ENCODE measurements at places on chromosomes 3 and 15.

DNA sequence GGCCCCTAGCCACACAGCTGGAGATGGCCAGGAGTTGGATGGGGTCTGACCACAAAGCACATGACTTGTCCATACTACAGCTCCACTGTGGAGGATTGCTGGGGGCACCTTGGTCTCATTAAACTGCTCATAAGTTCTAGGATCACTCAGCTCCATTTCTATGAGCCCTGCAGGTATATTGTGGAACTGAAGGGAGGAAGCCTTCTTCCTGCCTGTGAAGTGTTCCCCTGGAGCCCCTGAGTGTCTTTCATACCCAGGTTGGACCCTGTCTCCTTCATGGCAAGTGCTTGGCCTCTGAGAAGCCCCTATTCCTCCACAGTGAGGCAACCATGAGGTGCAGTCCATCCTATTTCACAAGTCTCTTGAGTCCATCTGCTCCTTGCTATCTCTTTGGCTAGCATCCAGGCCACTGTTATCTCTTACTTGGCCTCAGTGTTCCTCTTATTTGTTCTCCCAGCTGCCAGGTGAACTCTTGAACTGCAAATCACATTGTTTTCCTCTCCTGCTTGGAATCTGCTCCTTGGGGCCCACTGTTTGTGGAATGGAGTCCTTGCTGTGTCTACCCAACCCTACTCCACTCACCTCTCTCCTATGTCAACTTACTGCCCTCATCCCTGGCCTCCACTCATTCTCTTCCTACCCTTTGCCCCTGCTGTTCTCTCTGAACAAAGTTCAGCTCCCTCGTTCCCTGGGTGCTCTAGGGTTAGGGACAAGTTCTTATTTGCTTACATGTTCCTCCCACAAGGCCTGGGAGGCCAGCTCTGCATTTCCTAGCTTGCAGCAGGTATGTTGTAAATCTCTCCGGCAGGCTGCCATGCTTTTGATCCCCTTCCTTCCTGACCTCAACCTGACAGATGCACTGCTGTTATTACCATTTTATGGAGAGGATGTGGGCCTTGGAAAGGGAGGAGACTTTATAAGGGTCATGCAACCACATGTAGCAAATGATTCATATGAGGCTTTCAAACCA is 1.2 kb downstream of the ACOX2 start:
- no peak for DNase-seq

- DNase-seq = no peak
Measured at GRCh38 chr3:55160241-55160983, 232.6 kb upstream of the LRTM1 start.

DNA sequence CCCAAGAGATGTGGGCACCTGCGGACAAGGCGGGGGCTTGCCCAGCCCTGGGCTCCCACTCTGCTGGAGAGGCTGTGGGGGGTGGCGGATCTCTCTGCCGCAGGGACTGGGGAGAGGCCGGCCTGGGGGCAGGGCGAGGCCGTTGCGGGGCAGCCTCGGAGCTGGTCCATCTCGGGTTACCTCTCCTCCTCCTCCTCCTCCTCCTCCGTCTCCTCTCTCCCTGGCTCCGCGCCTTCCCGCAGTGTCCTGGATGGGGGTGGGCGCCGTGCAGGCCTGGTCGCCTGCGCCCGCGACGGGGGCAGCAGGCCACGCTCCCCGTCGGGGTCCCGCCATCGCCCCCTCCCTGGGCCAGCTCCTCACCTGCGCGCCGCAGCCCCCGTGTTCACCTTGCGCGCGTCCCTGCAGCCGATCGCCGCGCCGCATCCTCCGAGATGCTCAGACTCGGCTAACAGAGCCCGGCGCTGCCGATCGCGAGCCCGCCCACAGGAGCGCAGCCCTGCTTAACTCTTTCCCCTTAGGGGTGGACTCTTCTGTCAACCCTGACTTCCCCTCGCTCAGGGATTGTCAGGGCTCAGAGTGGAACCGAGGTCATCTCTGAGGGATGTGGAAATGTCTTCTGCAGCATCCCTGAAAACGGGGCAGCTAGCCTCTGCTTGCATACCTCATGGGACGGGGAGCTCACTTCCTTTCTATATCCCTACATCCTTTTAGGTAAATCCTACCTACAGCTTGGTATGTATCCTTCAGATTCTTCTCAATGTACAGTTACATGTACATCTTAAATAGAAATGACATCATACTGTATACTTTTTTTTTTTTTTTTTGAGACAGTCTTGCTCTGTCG is at the start of gene PRRT3:
Gene PRRT3 (minus strand): TSS at position 447 of the 844 bp plus-strand sequence. CDS start 2,293 bp downstream, outside the sequence.
- no peak for DNase-seq

DNA sequence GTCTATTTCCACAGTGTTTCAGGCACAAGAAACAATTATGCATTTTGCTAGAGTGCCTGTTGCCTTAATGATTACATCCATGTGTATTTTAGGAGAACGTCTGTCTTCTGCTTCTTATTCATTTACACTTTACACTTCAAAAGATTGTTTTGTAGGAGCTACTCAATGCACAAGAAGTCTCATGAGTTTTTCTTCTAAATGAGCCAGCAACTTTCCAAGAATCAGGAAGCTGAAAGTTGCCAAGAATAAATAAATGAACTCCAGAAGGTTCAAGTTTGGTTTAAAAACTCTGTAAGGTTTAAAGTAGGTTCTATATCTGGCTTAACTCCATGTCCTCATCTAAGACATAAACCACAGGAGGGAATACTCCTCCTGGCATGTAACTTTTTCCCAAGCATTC is 103.8 kb upstream of the ADPGK start:
- no peak for DNase-seq

- no peak for DNase-seq
Measured at GRCh38 chr15:42798802-42799201, 61.9 kb upstream of the CDAN1 start.

DNA sequence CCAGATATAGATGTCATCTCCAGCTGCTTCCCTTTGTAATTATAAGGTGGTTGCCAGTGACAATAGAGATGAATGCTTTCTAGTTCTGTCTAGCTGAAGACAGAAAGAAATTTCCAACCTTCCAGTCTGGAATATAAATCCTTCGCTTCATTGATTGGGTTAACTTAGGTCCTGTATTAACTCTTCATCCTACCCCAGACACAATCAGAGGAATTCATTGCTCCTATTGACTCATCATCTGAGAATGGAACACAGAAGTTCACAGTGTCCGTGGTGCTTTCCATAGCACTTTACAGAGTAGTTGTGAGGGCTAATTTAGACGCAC is 241.4 kb downstream of the NFKBIZ start:
- DNase-seq = no peak

- DNase-seq = no peak
Measured at GRCh38 chr3:47685037-47685436, 96.7 kb downstream of the SMARCC1 start.

DNA sequence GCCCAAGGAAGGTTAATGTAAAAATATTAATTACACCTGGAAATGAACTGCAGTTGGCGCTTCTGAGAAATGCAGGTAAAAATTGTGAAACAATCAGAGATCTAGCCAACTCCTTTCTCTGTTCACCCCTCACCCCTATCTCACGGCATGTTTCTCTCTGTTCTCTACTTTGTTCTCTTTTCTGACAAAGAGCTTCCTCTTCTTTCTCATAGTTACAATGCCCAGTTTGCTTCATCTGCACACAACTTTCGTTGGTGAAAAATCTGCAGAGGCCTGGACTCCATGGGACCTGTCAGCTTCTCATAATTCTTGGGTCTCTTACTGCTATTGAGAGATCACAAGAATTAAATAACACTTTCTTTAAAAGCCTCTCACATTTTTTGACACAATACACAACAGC is 212.9 kb upstream of the LRRN1 start:
- DNase-seq = no peak

GRCh38 chr3:154131830-154132229 is 10.6 kb downstream of the ARHGEF26 start:
- DNase-seq = no peak

- DNase-seq = no peak
Measured at GRCh38 chr3:47424434-47425382, 43.9 kb downstream of the PTPN23 start.

- no peak for DNase-seq
Measured at GRCh38 chr3:59424268-59425010, 374.6 kb upstream of the CFAP20DC start.

- DNase-seq = peak; percentile 48
Measured at GRCh38 chr3:196666001-196666867, 26.7 kb downstream of the NRROS start.

DNA sequence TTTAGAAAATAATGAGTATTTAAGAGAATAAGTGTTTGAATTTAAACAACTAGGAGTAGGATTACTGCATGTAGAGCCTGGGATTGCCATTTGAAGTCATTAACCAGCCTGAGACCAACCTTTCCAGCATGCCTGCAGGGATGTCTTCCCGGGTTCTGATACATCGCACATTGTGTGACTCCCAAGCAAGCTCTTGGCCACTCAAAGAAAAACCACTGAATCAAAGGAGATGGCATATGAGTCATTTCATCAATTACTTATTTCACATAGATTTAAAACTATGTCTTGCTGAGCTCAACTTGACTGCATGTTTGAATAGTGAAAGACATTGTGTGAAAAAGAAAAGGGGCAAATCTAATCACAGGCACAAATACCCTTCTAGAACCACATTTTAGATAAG is 15.0 kb upstream of the THBS1 start:
- no peak for DNase-seq

DNA sequence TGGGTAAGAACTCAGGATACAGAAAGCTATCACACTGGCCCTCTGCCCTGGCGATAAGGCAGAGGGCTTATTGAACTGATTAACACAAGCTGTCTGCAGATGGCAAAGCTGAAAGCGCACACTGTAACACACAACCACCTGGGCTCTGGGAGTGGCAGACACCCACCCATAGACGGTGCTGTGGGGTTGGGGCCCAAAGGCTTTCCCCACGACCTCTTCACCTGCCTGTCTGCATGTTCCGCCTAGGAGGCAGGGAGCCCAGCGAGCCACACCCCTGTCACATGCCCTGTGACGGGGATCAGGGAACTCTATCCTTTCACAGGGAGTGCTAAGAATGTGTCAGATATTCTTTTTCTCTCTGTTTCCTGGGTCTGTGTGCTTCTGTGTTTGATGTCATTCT is 12.1 kb upstream of the TFG start:
- no peak for DNase-seq

- peak; percentile 92 for DNase-seq
Measured at GRCh38 chr15:56491110-56491722, 26.3 kb upstream of the MNS1 start.

- no peak for DNase-seq
Measured at GRCh38 chr15:38781196-38781595, 216.6 kb upstream of the RASGRP1 start.

DNA sequence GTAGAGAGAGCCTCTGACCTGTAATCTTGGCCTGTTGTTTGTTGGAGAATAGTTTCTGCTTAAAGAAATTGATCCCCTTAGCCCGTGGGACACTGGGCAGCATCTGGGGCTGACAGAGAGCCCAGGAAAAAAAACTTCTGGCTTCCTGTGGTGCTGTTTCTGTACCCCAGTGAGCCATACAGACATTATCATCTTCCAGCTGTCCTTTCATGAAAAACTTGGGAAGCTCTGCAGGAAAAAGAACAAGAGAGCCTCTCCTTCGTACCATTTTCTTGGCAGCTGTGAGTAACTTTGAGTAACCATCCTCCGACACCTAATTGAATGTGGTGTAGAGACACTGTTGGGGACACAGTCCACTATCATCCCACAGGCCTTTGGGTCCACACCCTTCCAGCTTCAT is 333.0 kb downstream of the SHQ1 start:
- no peak for DNase-seq

GRCh38 chr3:187352581-187353575 is 15.3 kb upstream of the RTP4 start:
- DNase-seq = no peak

DNA sequence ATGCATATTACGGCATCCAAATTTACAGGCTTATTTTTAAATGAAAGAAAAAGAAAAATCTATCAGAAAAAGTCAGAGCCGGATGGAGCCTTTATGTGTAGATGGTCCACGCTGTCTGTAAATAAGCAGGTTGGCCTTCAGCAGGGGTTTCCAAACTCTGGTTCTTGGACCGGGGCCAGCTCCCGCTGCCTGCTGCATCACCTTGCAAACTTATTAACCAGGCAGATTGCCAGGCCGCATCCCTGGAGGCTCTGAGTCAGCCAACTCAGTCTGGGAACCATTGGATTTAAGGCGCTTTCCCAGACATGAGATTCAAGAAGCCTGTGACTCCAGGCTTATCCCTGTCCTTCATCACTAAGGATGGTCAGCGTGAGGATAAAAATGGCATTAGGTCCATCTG is 212.4 kb downstream of the OPA1 start:
- peak; percentile 96 for DNase-seq

DNA sequence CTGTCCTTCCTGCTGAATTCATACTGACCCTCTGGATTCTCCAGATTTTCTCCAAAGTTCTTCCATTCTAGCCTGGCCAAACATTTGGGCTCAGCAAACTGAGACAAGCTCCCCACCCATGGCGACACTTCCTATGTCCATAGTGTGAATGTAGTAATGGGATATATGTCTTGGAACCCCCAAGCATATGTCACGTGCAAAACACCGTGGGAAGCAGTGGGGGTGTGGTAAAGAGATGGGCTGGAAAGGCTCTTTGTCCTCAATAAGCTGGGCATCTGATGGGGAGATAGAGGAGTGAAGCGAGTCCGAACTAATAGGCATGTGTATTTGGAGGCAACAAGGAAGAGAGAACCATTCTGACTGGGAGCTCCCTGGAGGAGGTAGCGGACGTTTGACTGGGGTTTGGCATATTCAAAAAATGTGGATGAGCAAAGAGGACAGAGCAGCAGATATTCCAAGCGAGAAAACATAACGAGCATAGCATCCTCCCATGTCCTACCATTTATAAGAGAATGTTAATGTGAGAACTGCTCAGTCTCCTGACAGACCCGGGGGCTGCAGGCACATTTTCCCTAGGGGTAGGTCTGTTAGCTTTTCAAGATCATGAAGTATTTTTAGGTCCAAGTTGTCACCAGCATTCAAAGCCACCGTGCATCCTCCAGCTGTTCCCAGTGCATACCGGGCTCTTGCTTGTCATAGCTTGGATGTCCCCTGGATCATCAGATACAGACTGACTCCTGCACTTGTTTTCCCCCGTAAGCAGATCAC is 25.6 kb downstream of the TPM1 start:
- no peak for DNase-seq

GRCh38 chr3:50600141-50600753 is 11.3 kb downstream of the CISH start:
- DNase-seq = no peak

DNA sequence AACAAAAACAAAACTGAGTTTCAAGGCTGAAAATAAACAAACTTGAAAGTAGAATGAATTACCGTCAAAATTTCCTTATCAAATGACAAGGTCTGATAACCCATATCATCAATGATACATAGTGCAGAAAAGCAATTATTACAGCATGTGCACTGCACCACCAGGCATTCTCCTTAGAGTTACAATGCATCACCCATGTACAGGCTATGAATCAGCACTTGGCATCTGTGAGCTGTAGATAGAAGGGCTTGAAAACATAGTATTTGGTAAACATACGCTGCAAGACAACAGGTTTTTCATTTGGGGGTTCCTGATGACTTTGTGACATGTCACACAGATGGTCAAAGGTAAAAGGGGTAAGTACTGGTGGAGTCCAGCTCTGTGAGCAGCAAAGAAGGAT is 265.1 kb downstream of the CTNNB1 start:
- no peak for DNase-seq

DNA sequence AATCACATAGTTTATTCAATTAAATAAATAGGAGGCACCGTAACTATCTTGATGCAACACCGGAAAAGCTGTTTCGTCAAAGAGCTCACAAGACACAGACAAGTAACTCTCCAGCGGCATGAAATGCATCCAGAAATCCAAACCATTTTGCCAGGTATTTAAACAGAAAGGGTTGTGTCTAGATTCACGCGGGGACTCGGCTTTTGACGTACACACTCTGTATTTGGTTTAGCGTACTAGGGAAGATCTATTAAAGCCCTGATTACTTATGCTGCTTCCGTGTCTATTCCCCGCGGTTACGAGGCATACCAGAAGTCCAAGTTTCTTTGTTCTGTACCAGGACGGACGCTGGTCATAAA is 718 bp downstream of the BNIP2 start:
- no peak for DNase-seq
